Daoy (cell line): ENCODE measurements at places on chromosomes 3 and 15.

- DNase-seq, result peak; percentile 89
Measured at GRCh38 chr3:50671331-50671730, 3.4 kb upstream of the DOCK3 start.

GRCh38 chr3:146249921-146250320 lies 984 bp downstream of the PLSCR4 start:
- no peak for DNase-seq

DNA sequence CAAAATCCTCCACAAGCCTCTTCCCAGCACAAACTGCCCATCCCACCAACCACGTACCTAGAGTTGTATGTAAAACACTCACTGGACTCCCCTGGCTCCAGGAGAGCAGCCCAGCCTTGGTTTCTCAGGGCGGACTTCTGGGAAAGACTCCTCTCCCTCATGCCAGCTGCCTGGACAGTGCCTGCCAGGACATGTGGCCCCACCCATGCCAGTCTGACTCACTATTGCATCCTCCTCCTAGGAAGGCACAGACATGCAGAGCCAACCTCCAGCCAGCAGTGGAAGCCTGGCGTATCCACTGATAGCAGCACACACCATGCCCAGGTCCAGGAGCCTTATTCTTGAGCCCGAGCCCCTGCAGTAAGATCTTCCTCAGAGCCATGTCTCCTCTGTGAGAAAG lies 8.6 kb downstream of the PKM start:
- DNase-seq, result peak; percentile 64

DNA sequence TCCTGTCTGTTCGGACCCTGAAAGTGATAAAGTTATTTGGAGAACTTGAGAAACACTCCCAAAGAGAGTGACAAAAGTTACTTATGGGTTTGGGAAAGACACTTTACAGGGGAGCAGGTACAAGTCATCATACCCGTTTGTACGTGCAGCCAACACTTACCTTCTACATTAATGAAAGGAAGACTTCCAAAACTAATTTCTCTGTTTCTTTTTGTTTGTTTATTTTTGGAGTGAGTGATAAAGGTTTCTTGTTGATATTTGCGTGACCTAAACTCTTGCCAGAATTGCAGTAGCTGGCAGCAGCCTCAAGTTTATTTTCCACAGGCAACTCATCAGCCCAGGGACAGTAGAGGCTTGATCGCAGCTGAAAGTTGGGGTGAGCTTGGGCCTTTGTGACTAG lies 8.4 kb downstream of the ABHD2 start:
- no peak for DNase-seq

GRCh38 chr15:52082197-52083036 lies 30.2 kb downstream of the BCL2L10 start:
- DNase-seq, result no peak
